Motor neuron (in vitro differentiated cells): ENCODE measurements at places on chromosomes 3 and 15.

GRCh38 chr3:13365390-13366379 lies 54.4 kb downstream of the NUP210 start:
- no peak for ATAC-seq

DNA sequence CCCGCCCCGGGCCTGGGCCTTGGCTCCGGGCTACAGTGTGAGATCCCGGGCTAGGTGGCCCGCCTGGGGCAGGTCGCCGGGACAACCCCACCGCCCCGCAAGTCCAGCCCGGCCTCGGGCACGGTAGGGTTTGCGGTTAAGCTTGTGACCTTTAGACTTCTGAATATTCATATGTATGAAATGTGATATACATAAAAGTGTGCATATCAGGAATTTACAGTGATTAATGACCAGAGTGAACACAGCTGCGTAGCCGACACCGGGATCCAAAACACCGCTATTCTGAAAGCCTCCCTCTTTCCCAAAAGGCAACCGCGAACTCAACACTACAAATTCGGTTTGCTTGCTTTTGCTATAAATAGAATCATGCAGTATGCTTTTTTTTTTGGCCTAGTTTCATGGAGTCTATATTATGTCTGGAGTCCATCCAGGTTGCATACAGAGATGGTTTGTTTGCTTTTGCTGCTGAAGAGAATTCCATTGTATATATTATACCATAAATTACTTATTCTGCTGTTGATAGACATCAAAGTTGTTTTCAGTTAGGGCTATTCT lies 636 bp upstream of the SNRPA1 start:
- ATAC-seq = peak; percentile 63

GRCh38 chr3:149368201-149368673 lies 9.2 kb downstream of the TM4SF1 start:
- no peak for ATAC-seq

DNA sequence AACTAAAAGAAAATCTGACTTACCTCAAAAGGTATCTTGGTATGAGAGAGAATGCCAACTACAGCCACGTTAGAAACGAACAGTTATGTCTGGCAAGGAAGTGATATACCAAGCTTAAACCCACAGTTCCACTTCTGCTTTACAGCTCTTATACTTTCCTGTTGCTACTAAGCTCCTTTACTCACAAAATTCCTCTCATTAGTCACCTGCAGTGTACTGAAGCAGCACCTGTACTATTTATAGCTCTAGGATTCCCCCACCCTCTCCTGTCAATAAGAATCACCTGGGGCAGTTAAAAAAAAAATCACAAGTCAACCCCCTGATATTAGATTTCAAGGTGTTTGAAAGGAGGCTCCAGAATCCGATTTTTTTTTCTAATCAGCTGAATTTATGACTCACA lies 2.9 kb upstream of the TMEM266 start:
- no peak for ATAC-seq

DNA sequence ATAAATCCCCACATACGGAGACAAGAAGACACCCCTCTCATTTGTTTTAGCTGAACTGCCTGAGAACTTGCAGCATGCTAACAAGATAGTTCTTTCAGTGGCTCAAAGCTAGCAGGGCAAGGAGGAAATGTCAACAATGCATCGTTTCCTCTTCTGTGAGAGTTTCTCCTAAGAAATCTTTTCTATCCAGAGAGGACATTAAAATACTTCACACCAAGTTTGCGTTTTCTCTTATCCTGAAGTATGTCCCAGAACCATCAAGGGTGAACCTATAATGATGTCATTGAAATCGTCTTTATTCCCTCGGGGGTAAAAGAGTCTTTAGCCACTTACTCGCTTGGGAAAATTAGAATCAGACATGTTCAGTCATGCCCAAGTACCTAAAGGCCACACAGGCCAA lies 541.7 kb upstream of the MDFIC2 start:
- ATAC-seq = no peak

- no peak for ATAC-seq
These were observed 12.8 kb downstream of the ELL3 start for GRCh38 chr15:43763819-43764446.

GRCh38 chr3:100609963-100610362 lies 562 bp downstream of the ADGRG7 start:
- no peak for ATAC-seq

GRCh38 chr15:43920254-43920600 lies 93.4 kb downstream of the WDR76 start:
- no peak for ATAC-seq

DNA sequence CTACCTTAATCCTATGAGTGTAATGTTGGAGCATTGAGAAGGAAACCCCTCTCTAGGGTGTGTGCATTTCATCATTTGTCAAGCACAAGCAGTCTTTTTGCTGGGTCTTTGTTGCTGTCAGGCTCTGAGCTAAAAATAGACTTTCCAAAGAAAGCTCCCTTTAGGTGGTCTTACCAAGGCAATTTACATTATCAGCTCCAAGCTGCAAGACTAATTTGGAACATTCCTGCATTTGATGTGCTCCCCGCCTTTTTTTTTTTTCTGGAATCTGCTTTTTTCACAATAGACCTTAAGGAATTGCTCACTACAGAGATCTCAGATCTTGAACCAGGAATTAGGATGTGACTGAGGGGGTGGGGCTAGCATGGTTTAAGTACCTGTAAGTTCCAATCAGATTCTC lies 60.6 kb upstream of the STAC start:
- ATAC-seq = peak; percentile 38

- no peak for ATAC-seq
These were observed 140.9 kb upstream of the MRPS22 start for GRCh38 chr3:139202959-139203349.

GRCh38 chr3:41854956-41855355 lies 106.9 kb downstream of the ULK4 start:
- ATAC-seq = no peak

- ATAC-seq = no peak
These were observed 130.6 kb upstream of the SEMA6D start for GRCh38 chr15:47586653-47587224.

GRCh38 chr15:51888593-51889195 lies 59.2 kb downstream of the TMOD3 start:
- ATAC-seq = peak; percentile 34

- no peak for ATAC-seq
These were observed 39.0 kb downstream of the RASA2 start for GRCh38 chr3:141525814-141526213.

DNA sequence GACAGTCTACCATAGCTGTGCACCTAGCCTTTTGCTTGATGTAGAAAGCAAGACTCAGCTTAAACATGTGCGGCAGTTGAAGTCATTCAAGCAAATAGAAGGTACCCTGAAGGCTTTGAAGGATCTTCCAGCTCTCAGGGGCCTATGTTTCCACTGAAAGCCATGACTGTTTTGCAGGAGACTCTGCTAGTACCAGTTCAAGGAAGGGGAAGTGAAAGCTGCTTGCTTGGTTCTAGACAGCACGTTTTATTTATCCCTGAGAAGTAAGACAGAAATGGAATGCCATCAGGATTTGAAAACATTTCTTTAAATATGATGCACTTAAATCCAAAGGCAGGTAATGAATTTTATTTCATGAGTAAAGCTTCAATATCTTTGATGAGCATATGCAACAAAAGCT lies 311.4 kb downstream of the PDCD6IP start:
- no peak for ATAC-seq

DNA sequence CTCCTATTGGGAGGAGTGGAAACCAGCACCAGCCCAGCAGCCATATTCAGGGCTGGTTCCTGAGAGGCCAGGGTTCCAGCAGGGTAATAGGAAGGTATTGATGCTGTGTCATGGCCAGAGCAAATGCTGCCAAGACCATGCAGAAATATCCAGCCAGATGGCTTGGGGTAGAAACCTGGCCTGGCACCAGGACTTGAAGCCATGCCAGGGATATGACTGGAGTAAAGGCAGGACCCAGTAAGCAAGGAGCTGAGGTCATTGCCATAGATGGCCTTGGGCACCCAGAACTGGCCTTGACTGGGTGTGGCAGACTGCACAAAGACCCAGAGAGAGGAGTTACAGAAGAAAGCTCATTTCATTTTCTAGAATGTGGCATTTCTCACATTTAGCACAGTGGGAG lies 257.6 kb upstream of the GOLGA6L4 start:
- ATAC-seq = no peak

DNA sequence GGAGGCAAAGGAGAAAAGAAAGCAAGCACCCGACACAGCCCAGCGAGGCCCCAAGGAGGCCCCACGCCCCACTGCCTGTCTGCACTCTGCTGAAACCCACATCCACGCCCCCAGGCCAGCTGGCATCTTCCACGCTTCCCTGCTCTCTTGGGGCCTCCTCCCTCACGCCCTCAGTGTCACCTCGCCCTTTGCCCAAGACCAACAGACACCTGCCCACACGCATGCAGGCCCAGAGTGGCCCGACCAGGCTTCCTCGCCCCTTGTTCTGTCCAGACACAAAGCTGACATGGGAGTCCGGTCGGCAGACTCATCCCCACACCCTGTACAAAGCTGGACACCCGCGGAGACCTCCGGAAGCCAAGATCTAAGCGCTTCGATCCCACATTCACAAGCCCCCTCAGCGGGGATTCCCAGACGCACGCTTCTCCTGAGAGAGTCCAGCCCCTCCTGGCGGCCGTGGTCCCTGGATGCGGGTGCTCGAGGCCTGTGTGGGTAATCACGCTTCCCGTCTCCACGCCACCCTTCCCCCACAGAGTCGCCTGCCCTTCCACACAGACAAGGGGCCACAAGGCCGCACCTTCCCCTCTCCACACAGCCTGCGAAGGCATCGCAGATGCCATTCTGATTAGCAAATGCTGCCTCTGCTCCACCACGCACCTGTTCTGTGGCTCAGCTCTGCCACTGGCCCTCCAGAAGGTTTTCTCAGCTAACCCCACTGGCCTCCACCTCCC lies 176.6 kb downstream of the XXYLT1 start:
- no peak for ATAC-seq

GRCh38 chr3:117219296-117219695 lies 509.7 kb downstream of the TUSC7 start:
- no peak for ATAC-seq

GRCh38 chr3:55521064-55521737 lies 34.1 kb upstream of the WNT5A start:
- ATAC-seq = no peak

DNA sequence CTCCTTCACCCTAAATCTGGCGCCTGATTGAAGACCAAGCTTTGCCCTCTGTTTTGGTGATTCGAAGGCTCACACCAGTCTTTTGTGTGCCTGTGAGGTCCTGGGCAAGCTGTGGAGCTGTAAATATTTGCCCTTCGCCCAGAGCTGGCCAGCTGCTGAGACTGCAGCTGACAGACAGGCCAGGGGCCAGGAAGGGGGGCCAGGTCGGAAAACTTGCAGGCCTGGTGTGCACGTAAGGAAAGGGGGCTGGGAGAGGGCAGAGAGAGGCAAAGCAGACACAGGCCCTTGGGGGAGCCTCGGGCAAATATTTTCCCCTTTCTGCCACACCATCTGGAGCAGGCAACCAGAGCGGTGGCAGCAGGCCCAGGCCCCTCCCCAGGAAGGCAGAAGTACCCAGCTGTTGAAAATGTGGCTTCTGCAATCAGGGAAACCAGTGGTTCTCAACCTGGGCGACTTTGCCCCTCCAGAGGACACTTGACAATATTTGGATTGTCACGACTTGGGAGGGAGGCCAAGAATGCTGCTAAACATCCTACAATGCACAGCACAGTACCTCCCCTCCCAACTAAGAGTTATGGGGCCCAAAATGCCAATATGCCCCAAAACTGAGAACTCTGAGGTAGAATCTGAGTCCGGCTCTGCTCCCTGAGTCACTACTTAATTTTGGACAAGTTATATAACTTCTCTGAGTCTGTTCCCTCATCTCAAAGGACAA lies 2.5 kb downstream of the PDZRN3 start:
- peak; percentile 9 for ATAC-seq

GRCh38 chr15:45221053-45221599 lies 30.9 kb upstream of the SLC28A2 start:
- ATAC-seq = no peak
